ENCODE measurements at places on chromosomes 3 and 15. TPM values are rescaled to one million over a fixed set of nuclear protein-coding genes. Genes with fewer than 3 reads are reported as not detected.

RTP4 gene
- total RNA-seq: 0.23 TPM

GRCh38 chr3:144409319-144409718, 437.7 kb downstream of the DIPK2A start:
- DNase-seq: no peak

- DNase-seq: peak; percentile 76
Measured at GRCh38 chr15:67124911-67125588, 59.6 kb downstream of the SMAD3 start.

GRCh38 chr3:96267577-96267976, 546.8 kb upstream of the EPHA6 start:
- DNase-seq: peak; percentile 53

All from HT-29 (cell line).